ENCODE measurements at places on chromosomes 5 and 9. TPM values are rescaled to one million over a fixed set of nuclear protein-coding genes. Genes with fewer than 3 reads are reported as not detected.

- DNase-seq: no peak
Observed at GRCh38 chr5:36273809-36274526, 27.7 kb downstream of the RANBP3L start.

DNA sequence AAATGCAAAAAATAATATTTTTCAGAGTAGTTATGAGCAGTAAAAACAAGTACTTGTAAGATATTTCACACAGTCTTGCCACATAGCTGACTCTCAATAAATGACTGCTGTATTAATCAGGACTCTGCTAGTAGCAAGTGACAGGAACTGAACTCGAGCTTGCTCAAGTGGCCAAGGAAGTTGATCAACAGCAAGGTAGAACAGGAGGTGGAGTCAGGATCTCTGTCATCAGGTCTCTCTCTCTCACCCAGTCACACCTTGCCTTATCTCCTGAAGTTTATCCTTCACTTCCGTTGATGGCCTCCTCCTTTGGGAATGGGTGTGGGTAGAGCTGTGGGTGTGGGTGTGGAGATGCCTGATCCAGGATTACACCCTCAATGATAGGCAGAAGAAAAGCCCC is 107.0 kb downstream of the GPBP1 start:
- DNase-seq: no peak

Gene AFAP1L1
- 20.8 TPM for total RNA-seq

GRCh38 chr9:76452839-76453238 is 6.1 kb upstream of the GCNT1 start:
- no peak for DNase-seq

- no peak for DNase-seq
Observed at GRCh38 chr5:74977471-74977870, 74.9 kb downstream of the GCNT4 start.

Gene SHOC1
- 0.79 TPM for total RNA-seq

DNA sequence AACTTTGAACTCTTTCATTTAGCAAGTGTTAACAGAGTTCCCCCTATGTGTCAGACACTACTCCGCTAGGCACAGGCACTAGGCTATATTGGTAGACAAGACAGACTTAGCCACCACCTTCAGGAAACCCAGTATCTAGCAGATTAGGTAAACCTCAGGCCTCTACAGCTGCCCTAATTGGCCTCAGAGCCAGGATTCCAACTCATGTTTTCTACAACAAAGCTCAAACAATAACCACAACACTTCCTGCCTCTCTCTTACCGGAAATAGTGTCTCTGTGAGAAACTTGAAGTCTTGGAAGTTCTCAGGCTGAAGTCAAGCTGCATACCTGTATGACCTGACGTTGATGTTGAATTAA is 116.6 kb upstream of the SLC44A1 start:
- DNase-seq: no peak

Gene FGD3
- total RNA-seq: 5.9 TPM

Gene BHMT2
- 3.0 TPM for total RNA-seq

- DNase-seq: no peak
Observed at GRCh38 chr5:120817044-120817985, 353.2 kb downstream of the PRR16 start.

GRCh38 chr9:20914556-20914955 is 116.9 kb downstream of the HACD4 start:
- no peak for DNase-seq

GRCh38 chr5:61866930-61867329 is 439.1 kb upstream of the KIF2A start:
- DNase-seq: no peak

DNA sequence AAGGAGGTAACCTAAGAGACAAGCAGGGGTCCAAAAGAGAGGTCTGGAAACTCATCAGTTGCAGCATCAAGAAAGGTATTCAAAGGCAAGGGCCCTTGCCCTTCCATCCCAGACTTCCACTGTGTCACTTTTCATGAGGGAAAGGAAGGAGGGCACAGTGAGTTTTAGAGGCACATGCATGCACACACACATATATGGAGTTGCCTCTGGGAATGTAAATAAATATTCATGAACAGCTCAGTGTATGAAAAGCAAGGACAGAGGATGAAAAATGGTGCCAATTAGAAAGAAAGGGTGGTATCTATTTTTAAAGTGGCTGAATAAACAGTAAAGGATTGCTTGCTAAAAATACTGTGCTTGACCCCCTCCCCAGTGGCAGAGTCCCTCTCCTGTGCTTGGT is 105.3 kb upstream of the LRRTM2 start:
- DNase-seq: no peak

Gene NMUR2
- 0.10 TPM for total RNA-seq

Gene CAMK4
- 6.0 TPM for total RNA-seq

Gene TLX3
- total RNA-seq: not detected

DNA sequence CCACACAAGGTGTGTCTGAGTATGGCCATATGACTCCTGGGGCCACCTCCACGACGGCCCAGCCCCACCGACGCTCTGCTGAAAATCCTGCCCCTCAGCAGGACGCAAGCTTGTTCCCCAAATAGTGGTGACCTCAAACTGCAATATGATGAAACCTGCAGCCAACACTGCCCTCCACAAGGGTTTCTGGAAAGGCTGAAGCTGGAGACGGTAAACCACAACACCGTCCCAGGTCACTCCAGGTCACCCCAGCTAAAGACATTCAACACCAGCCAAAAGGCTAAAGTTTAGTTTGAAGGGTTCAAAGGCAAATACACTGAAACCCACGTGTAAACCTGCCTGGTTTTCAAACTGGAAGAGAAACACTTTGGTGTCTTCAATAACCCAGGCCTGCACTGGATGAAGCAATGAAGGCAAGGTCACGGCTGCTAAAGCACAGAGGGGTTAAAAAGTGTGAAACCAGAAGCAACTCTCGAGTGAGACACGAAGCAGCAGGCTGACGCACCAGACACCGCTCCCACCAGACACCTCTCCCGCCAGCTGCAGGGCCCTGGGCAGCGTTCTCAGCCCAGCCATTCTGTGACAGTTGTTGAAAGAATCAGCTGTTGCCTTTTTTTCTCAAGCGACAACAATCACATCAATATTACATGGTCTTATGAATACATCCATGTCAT is 1.8 kb upstream of the LHX3 start:
- no peak for DNase-seq

Gene GMCL2
- not detected for total RNA-seq

- DNase-seq: no peak
Observed at GRCh38 chr9:6842584-6842947, 84.8 kb downstream of the KDM4C start.

DNA sequence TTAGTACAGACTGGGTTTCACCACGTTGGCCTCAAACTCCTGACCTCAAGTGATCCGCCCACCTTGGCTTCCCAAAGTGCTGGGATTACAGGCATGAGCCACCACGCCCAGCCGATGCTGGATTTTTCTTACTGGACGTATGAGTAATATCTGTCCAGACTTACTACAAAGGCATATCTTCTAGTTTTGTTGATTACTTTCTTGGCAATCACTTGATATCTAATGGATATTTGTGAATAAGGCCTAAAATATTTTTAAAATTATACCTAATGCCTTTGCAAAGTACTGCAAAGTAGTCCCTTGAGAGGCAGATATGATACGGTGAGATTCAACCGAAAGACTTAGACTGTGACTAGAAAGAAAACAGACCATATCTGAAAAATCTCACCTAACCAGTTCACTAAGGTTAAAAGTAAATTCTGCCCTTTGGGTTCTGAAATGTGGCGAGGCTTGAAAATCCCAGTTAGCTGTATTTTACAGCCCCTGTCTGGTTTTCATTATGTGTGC is 152.1 kb downstream of the GNAQ start:
- no peak for DNase-seq

Gene SPINK7
- 0.59 TPM for total RNA-seq

DNA sequence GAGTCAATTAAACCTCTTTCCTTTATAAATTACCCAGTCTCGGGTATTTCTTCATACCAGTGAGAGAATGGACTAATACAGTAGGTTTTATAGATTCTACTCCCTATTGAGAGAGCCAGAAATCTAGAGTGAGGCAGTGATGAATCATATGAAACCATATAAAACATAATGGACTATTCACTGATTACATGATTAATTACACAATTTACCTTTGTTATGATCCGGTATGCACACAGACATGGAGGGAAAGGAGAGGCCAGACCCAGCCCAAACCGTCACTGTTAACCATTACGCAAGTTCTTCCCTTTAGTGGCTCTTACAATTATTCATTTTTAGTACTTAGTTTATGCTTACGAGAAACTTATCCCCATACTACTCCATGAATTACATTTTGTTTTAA is 205.0 kb downstream of the DNAH5 start:
- DNase-seq: no peak

DNA sequence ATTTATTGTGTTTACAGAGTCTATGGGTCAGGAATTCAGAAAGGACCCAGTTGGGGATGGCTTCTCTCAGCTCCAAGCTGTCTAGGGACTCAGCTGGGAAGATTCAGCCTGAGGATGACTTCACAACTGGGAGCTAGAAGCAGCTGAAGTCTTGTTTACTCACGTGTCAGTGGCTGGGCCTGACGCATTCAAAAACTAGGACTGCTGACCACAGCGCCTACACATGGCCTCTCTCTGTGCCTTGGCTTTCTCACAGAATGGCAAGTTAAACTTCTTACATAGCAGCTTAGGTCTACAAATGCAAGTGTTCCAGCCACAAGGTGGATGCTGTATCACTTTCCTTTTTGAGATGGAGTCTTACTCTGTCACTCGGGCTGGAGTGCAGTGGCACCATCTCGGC is 16.3 kb upstream of the PPP2CA start:
- no peak for DNase-seq

DNA sequence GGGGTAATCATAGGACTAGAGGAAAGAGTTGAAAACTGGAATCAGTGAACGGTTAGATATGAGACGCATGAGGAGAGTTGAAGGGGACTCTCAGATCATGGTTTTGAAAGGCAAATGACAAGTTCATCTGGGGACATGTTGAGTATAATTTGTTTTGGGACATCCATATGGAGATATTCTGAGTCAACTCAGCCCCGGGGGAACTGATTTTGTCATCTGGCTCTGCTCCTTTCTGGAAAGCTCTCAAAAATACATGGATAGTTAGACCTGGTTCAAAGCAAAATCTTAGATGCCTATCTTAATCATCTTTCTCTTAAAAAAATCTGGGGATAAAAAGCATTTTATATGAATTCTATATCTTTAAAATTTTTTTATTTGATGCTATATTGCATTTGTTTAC is 161.2 kb downstream of the SNX18 start:
- peak; percentile 15 for DNase-seq

Gene ADCY2
- 6.9 TPM for total RNA-seq

GRCh38 chr9:136700304-136700703 is 12.1 kb upstream of the DIPK1B start:
- no peak for DNase-seq

GRCh38 chr9:114893221-114894010 is 37.0 kb downstream of the TNFSF8 start:
- no peak for DNase-seq

Gene IRX1
- 14.4 TPM for total RNA-seq

DNA sequence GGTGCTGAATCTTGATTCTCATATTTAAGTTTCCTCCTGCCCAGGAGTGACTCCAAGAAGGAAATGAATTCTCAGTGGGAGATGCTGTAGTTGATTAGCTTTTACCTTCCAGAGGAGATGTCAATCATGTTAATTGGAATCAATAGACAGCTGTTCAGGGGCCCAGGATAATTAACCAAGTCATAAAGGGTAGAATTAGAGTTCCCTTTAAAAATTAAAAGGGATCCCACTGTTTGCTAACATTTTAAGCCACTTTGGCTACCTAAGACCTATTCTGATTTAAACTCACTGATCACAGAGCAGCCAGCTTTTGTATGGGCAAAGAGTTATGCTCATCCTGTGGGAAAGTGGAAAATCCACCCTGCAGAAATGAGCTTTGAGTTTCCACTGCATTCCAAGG is 249.6 kb downstream of the SLIT3 start:
- DNase-seq: no peak

DNA sequence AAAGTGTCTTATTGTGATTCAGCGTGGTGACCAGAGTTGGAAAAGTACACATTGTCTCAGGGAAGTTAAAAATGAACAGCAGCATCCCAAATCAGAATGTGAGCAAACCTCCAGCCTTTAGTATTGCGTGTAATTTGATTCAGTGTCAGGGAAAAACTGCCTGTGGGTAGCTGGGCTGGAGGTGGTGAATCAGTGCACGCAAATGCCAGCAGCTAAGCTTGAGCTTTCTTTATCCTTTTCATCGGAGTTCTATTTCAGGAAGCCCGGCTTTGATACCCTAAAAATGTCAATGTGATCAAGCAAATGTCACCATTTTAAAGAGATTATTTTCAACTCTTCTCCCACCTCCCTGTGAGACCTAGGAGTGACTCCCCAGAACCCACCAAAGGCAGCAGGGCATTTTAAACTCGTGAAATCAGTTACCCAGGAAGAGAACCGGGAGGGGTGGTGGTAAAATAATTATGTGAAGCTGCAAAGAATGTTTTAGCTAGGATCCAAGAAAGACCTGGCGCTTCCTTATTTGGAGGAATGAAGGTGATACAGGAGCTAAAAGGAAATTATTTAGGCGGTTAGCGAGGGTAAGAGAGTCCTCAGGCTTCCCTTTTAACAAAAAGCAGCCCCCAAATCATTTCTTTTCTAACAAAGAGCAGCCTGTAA is 25.7 kb upstream of the C5orf47 start:
- no peak for DNase-seq

Gene FBP2
- 5.5 TPM for total RNA-seq

Gene PRDM9
- total RNA-seq: not detected

GRCh38 chr5:78533356-78533755 is 115.2 kb downstream of the LHFPL2 start:
- no peak for DNase-seq

GRCh38 chr9:126965077-126965476 is 50.5 kb downstream of the RALGPS1 start:
- DNase-seq: no peak

Gene TNC
- 43.4 TPM for total RNA-seq

GRCh38 chr9:74036549-74037231 is 460.4 kb upstream of the RORB start:
- no peak for DNase-seq

GRCh38 chr9:134403292-134403681 is 77.0 kb downstream of the RXRA start:
- no peak for DNase-seq
